ENCODE measurements at places on chromosomes 13 and 19.

DNA sequence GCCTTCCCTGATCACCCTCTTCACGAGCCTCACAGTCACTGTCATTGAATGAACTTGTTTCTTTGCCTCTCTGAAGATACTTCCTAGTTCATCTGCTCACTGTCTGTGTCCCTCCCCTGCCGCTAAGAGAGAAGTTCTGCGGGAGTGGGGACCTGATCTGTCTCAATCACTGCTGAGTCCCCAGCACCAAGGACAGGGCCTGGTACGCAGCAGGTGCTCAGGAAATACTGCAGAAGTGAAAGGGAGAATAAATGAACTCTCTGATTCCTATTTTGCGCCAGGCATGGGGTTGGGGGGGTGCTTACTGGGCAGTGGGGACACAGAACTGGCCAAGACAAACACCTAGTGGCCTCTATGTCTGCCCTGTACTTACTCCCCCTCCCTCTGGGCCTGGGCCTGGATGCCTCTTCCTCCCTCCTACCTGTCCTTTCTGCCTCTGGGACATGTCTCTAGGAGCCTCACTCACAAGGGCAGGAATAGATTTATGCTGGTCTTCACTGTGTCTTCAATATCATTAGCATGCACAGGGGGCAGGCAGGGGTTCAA, 17.5 kb downstream of the FCGBP start:
- no peak for DNase-seq

- DNase-seq = no peak
Measured at GRCh38 chr19:50384685-50385535, 763 bp downstream of the POLD1 start.

DNA sequence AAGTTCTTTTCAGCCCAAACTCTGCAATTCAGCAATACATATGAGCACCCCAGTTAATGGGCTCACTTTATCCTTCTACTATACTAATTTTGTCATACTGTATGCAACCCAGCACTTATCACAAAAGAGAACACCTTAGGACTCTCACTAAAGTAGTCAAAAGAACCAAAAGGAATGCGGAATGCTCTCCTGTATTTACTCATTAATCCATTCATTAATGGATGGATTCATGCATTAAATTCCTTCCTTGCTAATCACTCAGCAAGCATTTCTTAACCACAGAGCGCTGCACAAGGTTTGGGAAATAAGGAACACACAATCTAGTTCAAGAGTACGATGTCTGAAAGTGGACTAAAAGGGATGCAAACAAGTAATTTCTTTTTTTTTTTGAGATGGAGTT, 12.8 kb upstream of the DOCK9 start:
- DNase-seq = no peak

GRCh38 chr19:56142087-56142787, 1.1 kb downstream of the ZNF444 start:
- DNase-seq = no peak

DNA sequence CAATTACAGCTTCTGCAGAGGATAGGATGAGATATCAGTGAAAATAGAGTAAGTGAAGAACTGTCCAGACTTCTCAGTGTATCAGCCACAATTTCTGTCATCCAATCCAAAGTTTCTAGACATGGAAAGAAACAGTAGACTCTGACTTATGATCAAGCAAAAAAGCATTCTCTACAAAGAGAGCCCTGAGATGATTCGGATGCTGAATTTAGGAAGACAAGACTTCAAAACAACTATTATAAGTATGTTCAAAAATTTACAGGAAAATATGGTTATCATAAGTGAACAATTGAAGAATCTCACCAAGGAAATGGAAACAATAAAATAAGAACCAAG, 238.2 kb upstream of the IRS2 start:
- DNase-seq = no peak

DNA sequence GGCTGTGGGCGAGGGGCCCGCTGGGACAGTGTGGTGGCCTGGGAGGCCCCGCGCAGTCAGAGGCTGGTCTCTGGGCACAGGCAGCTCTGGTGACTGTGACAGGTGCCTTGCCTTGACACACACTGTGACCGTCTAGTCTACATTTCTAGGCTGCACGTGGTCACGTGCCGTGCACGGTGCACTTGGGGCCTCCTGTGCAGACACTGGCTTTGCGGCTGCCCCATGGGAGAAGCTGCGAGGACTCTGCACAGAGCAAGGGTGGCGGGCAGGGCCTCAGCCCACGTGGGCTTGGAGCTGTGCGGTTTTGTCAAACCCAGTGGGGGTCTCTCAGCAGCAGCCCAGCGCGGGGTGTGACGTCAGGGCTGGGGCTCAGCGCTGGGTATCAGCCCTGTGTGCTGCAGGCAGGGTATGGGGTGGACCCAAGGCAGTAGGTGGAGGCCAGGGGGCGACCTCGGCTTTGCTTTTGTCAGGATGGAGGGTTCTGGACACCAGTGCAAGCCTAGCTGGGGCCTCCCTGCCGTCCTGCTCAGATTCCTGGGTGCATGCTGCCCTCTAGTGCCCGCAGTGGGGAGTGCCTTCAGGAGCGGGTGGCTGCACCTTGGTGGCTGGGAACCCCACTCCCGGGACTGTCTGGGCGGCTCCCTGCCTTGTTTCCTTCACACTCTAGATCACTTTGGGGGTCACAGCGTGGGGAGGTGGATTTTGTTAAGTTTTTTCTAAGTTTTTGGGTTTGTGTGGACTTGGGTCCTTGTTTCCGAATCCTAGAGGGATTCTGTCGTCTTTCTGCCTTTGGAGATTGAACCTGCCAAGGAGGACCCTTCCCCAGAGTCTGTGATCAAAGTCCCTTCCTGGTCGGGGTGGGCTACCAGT, 62.6 kb downstream of the KDM4B start:
- DNase-seq = peak; percentile 90

DNA sequence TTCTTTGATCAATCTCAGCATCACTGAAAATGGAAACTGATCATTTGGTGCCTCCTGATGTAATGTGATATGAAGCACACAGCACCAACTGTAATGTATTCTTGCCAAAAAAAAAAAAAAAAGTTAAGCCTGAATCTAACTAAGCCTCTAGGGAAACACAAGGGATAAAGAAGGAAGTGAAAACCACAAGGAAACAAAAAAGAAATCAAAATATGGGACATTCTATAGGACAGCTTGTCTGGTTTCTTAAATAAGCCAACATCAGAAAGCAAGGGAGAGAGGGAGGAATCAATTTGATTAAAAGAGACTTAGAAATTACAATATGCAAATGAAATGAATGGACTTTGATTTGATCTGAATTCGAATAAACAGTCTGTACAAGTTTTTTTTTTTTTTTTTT, 20.6 kb upstream of the METTL21C start:
- DNase-seq = no peak

DNA sequence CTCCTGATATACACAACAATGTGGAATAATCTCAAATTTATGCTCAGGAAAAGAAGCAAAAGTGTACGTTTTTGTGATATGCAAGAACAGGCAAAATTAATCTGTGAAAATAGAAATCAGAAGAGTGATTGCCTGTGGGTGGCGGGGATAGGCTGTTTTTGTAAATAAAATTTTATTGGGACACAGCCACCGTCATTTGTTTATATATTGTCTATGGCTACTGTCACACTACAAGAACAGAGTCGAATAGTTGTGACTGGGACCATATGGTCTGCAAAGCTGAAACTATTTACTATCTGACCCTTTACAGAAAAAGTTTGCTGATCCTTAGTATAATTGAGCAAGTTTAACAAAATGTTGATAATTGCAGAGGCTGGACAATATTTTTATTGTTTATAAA, 269.5 kb upstream of the HTR2A start:
- no peak for DNase-seq

DNA sequence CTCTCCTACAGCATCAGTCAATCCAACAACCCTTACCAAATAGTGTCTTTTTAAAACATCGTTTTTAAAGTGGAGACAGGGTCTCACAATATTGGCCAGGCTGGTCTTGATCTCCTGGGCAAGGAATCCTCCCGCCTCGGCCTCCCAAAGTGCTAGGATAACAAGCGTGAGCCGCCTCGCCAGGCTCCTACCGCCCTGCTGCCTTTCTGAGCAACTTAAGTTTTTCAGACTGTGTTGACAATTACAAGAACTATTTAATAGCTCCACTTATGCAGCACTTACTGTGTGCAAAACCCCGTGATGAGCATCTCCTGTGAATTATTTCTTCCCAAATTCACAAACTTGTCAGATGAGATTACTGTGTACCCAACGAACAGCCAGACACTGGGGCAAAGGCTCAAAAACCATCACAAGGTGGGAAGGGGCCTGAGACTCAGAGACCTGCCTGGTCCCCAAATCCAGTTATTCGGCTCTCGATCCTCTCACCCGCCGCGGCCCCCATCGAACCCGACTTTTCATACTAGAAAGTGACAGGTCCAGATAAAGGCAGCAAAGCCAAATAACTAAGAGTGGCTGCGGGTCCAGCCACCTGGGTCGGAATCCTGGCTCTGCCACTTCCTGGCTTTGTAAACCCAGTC, 581 bp downstream of the RPL18 start:
- DNase-seq = no peak

- DNase-seq = no peak
Measured at GRCh38 chr19:45419396-45419795, 4.3 kb downstream of the ERCC1 start.

DNA sequence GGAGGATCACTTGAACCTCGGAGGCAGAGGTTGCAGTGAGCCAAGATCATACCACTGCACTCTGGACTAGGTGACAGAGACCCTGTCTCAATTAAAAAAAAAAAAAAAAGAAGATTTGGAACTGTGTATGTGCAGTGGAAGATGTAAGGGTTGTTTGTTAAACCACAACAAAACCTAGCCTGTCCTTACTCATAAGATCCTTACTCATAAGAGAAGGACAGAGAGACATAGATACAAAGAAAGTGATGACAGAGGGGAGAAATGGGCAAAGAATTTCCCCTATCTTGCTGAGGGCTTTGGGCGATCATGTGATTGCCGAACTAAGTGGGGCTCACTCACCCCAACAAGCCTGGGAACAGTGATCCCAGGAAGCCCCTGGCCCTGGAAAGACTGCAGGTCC, 7.9 kb downstream of the ITPKC start:
- DNase-seq = no peak

DNA sequence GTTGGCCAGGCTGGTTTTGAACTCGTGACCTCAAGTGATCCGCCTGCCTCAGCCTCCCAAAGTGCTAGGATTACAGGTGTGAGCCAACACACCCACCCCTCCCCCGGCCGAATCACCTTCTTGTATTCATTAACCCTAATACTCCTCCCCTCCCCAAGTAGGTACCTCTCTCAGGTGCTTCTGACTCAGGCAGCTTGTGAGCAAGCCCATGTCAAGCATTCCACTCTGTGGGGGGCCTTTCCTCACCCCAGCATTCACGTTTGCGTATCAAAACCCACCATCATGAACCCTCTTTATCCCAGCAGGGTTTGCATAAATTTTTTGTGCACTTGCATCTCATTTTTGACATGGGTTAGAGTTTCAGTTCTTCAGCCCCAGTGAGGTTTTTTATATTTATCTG, 23.6 kb upstream of the RFXAP start:
- no peak for DNase-seq

GRCh38 chr13:25768838-25769237, 283.0 kb downstream of the SHISA2 start:
- DNase-seq = no peak

- peak; percentile 92 for DNase-seq
Measured at GRCh38 chr19:46471116-46471733, at the start of gene PNMA8A. TSS of gene PNMA8A (minus strand) at chr19:46471563. CDS start at chr19:46471035, 528 bp downstream.

DNA sequence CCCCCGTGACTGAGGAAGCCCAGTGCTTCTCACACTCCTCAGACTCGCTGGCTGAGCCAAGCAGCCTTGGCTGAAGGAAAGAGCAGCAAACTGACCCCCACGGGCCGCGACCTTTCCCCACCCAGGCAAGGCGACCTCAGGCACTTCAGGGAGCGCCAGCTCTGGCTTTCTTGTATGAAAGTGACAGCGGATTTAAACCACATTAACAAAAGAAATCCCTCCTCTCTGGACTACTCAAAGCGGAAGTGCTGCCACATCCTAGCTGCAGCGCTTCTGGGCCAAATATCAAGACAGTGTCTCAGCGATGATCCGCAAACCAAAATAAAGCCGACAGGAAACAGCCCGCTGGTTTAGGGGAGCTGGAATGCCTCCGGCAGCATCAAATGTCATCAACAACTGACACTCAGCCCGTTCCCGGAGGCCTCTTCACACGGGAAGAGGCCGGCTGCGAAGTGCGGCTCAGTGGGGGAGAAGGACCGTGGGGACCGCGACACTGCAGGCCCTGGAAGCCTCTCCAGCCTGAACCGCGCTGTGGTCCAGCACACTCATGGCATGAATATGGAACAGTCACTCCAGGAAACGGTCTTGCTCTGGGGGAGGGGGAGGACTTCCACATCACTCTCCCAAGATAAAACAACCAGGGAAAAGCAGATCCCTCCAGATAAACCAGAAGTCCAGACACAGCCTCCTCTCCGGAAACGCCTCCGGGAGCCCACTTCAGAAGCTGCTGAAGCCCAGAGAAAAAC, 1.4 kb downstream of the RASA3 start:
- DNase-seq = peak; percentile 78

DNA sequence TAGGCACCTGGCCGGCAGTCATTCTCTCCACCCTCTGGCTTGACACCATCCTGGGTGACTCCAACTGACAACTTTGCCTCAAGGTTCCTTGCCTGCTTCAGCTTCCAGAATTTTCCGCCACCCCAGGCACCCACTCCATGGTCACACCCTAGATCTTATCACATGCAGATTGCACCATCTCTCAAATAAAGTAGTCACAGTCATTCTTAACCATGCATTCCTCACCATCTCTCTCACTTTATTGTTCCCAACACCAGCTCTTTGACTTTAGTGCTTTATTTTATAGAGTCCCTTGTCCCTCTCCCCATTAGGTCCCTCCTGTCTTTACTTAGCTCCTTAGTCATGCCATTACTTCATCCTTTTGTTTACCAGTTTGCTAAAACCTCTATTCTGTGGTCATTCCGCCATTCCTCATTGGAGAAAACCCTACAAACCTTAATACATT, 351.7 kb downstream of the SPRY2 start:
- no peak for DNase-seq

- DNase-seq = no peak
Measured at GRCh38 chr13:89568276-89568675, 1779.2 kb upstream of the MIR17HG start.

DNA sequence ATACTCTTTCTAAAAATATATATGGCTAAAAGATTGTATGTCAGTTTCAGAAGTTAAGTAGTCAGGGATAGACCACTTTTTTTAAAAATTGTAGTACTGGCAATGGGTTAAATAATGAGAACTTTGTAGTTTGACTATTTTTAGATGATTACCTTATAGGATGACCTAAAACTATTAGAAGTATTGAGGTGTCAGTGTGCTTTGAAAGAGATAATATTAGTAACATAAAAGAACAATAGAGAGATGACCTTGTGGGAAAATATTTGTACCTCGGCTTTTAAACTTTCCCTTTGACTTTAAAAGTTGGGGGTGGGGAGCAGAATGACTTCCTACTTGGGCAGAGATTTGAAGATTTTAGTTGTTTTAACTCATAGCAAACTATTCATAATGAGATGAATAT, 48.3 kb downstream of the SLAIN1 start:
- no peak for DNase-seq

- DNase-seq = no peak
Measured at GRCh38 chr13:50587115-50587514, 256.4 kb downstream of the DLEU7 start.

GRCh38 chr19:19470579-19470978, 44.8 kb downstream of the TSSK6 start:
- no peak for DNase-seq

GRCh38 chr19:34474233-34474989, 7.1 kb upstream of the WTIP start:
- no peak for DNase-seq

- DNase-seq = no peak
Measured at GRCh38 chr13:76955193-76955592, 6.9 kb downstream of the ACOD1 start.

Data from femur (tissue), 1 donor.